ENCODE measurements at places on chromosomes 11 and 22. TPM values are rescaled to one million over a fixed set of nuclear protein-coding genes. Genes with fewer than 3 reads are reported as not detected.

YPEL4 gene
- total RNA-seq, result 3.1 TPM

MICAL3 gene
- total RNA-seq, result 23.5 TPM

GAB4 gene
- not detected for total RNA-seq

- no peak for DNase-seq
Measured at GRCh38 chr11:9509041-9509440, 48.2 kb downstream of the ZNF143 start.

DNA sequence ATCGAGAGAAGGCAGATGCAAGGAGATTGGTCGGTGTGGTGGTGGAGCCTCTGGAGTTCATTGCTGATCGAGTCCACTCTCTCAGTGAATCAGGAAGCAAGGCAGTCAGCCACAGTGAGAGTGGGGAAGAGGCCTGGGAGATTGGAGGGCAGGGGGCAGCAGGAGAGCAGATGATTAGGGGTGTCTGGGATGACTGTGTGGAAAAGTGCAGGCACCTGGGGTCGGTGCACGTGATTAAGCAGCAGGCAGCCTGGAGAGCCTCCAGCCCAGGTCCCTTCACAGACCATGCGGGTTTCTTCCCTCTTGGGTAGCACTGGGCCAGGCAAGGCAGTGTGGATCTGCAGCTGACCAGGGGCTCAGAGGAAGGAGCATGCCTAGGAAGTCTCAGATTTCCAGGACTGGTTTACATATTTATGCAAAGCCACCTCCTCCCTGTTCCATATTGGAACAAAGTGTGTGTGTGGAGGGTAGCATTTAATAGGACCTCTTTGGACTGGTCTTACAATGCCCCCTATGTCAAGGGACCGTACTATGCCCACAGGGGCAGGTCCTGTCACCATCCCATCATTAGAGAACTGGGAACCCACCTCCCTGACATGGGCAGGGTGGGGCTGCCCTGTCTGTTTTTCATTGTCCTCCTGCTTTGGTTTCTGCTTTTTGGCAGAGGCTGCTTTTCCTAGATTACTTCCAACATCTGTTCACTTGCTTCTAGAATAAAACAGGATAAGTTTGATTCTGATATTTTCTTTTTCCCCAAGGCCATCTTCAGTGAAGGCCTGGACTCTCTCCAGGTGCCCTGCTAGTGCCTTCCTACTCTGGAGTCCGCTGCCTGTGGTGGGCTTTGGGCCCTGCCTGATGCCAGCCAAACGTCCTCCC, 14.0 kb upstream of the GDPD5 start:
- DNase-seq, result peak; percentile 28

GRCh38 chr11:62602141-62603071, 741 bp upstream of the MTA2 start:
- peak; percentile 78 for DNase-seq

- DNase-seq, result no peak
Measured at GRCh38 chr11:32635819-32636218, 52.2 kb downstream of the EIF3M start.

GRCh38 chr11:118956094-118956846, at the start of gene UPK2:
Gene UPK2, plus strand, starts transcription at chr11:118956298. Its CDS starts 53 bp downstream, at chr11:118956351.
- peak; percentile 92 for DNase-seq

DNA sequence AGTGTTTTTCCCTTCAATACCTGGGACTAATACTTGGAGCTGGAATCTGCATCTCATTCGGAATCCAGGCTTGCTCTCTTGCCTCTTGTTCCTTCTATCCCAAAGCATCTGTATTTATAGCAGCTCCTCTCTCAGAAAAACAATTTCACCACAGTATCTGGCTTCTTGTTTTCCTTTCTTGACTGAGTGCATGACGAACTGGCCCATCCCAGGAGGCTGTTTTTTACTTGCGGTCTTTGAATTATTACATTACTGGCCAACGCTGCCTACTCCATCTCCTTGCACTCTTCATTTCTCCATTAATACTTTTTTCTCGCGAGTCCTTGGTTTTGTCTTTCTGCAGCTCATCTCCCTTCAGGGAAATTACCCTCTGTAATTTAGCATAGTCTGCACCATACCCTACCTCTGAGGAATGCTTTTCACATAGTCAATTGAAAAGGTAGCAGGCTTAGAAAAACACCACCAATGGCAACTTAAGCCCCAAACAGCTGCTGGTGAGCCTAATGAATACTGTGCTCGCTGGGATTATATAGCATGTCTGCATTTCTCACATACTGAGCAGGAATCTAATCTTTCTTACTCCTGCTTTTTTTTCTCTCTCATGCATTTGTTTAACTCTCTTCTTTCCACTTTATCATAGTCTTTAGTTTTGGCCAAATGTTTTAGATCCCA, 277.4 kb upstream of the SESN3 start:
- no peak for DNase-seq

DNA sequence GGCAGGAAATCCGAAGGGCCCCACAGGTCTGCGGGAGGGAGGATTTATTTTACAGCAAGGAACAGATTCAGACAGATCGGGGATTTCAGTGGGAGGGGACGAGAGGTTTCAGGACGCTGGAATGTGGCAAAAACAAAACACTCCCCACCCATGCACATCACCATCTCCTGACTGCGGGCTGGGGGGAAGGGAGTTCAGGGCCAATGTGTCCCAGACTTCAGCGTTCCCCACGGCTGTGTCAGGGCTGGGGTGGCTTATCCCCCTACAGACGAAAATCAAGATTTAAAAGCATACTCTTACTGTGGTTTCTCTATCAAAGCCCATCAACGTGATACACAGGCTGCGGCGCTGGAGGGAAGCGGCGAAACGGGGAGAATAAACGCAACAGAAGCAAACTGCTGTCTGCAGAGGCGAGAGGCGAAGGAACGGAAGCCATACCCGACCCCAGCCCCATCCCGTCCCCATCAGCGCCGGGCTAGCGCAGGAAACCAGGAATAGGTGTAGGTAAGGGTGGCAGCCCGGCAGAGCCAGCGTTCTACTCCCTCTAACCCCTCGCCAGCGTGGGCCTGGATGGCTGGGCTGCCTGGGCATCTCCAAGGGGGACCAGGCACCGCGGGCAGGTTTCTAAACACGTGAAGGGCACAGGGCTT, 2.7 kb downstream of the TENM4 start:
- DNase-seq, result no peak

GRCh38 chr11:95231881-95232605, 1.0 kb upstream of the SESN3 start:
- peak; percentile 80 for DNase-seq

DNA sequence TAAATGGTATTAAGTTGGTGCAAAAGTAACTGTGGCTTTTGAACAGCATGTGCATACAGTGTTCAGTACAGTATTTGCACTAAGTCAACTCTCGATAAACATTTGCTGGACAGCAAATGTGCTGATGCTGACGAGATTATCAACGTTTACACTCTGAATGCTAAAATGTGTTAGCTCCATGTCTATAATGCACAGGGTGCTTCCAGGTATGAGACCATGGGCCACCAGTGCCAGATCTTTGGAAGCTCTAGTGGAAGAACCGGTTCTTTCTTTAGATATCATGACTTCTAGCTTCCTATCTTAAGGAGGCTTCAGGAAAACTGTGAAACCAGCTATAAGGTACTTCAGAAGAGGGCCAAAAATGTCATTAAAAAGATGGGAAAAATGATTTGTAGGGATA, 17.2 kb downstream of the SNX19 start:
- DNase-seq, result no peak

GRCh38 chr11:10457901-10458300, 2.8 kb downstream of the AMPD3 start:
- DNase-seq, result no peak

DNA sequence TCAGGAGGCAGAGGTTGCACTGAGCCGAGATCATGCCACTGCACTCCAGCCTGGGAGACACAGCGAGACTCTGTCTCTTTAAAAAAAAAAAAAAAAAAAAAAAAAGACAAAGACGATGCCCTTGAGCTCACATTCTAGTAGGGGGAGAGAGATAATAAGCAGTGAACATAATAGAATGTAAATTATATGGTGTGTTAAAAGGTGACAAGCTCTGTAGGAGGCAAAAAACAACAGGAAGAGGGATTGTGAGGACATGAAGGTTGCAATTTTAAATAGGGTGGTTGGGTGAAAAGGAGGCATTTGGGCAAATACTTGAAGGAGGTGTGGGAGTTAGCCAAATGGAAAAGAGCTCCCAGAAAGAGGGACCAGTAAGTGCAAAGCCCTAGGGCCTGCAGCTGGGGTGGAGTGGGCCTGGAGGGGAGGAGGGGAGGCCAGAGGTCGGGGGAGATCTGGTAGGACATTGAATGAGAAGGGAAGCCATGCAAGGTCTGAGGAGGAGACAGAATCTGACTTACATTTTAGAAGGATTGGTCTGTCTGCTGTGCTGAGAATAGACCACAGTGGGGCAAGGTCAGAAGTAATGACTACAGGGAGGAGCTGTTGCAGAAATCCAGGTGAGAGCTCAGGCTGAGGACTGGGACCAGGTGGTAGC, 26.6 kb downstream of the P2RY2 start:
- DNase-seq, result no peak

GRCh38 chr22:48448821-48449220, 1378.9 kb downstream of the BRD1 start:
- DNase-seq, result peak; percentile 25

All from lower lobe of right lung (tissue), 2 donors.